ENCODE measurements at places on chromosomes 6 and 20. TPM values are rescaled to one million over a fixed set of nuclear protein-coding genes. Genes with fewer than 3 reads are reported as not detected.

DNA sequence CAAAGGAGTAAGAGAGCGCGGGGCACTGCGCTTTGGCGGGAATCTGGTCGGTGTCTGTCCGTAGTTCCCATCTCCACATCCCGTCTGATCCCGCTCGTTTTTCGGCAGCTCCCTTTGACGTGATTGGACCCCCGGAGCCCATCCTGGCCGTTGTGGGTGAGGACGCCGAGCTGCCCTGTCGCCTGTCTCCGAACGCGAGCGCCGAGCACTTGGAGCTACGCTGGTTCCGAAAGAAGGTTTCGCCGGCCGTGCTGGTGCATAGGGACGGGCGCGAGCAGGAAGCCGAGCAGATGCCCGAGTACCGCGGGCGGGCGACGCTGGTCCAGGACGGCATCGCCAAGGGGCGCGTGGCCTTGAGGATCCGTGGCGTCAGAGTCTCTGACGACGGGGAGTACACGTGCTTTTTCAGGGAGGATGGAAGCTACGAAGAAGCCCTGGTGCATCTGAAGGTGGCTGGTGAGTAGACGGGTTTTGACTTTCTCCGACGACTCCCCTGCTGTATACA is 1.4 kb downstream of the BTN1A1 start:
- DNase-seq = peak; percentile 31

DNA sequence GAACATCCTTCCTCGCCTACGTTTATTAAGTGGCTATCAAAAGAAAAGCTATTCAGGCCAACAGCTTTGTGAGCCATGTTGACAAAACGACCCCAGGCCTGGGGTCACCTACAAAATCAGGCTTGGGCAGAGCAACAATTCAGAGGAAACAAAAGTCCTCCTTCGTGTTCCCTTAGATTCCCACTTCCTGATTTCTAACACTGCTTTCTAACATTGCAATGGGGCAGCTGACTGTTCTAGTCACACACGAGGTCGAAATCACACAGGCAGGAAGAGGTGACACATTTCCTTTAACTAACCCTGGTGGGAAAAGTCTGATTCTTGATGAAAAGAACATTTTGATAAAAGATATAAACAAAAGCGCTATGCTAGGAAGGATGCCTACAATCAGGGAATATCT is 31.9 kb downstream of the WDR27 start:
- DNase-seq = no peak

DNA sequence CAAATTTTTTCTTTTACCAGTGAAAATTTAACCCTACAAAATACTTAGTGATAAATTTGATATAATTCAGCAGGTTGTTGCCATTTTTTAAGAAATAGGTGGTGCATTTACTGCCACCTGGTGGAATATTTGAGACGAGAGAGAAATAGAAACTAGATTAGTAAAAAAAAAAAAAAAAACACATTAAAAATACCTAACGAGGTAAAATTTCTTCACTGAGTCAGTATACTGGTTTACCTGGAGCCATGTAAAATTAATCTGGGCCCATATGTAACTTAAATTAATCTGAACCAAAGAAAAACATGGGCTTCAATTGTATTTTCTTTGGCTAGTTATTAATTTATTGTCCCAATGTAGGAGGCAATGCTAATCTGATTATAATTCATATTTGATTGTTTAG is 520.8 kb downstream of the EPM2A start:
- DNase-seq = no peak

DNA sequence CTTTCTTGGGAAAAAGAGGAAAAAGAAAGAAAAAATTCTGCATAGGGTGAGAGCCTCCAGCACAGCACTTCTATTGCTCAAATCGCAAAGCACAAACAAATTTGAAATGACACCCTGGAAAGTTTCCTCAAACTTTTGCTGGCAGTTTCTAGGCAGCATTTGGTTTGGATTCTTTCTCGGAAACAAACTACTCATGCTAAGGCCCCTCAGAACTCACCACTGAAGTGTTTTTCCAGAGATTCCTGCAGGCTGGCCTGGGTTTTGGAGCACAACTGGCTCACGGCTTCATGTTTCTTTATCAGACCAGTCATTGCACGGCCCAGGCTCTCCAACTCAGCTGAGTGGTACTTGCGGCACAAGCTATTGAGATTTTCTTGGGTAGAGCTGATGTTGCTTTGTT is 237.8 kb downstream of the SYNE1 start:
- no peak for DNase-seq

Gene CEP85L
- total RNA-seq = 38.0 TPM

Gene TMEM217
- total RNA-seq = 2.1 TPM

All from activated CD4-positive, alpha-beta memory T cell treated with anti-CD3 and anti-CD28 coated beads, Interleukin-2, amount 10 ng/mL, durations not matched to agents 7 days and 5 days (primary cell).